Chondrocyte (in vitro differentiated cells): ENCODE measurements at places on chromosomes 2 and 18. TPM values are rescaled to one million over a fixed set of nuclear protein-coding genes. Genes with fewer than 3 reads are reported as not detected.

DNA sequence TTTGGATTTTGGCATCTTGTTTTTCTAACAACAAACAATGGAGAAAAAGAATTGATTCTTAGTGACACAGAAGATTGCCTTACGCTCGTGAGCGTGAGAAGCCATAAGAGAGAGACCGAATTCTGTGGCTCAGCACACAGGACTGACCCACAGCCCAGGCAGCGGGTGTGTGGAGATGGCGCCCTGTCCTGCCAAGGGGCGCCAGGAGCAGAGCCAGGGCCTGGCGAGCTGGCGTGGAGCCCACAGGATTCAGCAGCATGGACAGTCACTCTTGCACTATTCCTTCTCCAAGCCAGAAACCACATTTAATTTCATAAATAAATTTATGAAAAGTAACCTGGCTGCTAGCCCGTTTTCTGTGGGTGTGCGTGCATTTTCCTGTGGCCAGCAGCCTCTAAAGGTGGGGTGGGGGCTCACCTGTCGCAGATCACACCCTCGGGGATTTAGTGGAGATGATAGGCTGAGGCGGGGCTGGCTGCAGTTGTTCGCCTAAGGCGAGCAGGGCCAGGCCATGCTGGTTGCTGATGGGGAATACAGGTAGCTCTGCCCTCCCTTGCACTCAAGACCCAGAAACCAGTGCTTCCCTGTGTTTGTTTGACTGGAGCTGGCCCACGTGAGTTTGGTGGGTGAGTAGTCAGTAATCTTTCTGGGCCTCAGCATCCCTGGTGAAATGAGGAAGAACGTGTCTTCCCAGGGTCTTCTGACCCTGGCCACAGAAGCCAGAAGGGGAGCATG is 46.2 kb downstream of the FAM168B start:
- DNase-seq: no peak

- no peak for DNase-seq
These were observed 14.3 kb downstream of the DSG2 start for GRCh38 chr18:31512203-31512764.

GRCh38 chr2:226213717-226214116 is 585.9 kb downstream of the IRS1 start:
- no peak for DNase-seq

- no peak for DNase-seq
These were observed 7.0 kb upstream of the ZNF407 start for GRCh38 chr18:74590671-74591070.

DSC1 gene
- not detected in 3 replicates for total RNA-seq

- DNase-seq: no peak
These were observed 2.8 kb downstream of the ARID5A start for GRCh38 chr2:96539215-96539920.

DNA sequence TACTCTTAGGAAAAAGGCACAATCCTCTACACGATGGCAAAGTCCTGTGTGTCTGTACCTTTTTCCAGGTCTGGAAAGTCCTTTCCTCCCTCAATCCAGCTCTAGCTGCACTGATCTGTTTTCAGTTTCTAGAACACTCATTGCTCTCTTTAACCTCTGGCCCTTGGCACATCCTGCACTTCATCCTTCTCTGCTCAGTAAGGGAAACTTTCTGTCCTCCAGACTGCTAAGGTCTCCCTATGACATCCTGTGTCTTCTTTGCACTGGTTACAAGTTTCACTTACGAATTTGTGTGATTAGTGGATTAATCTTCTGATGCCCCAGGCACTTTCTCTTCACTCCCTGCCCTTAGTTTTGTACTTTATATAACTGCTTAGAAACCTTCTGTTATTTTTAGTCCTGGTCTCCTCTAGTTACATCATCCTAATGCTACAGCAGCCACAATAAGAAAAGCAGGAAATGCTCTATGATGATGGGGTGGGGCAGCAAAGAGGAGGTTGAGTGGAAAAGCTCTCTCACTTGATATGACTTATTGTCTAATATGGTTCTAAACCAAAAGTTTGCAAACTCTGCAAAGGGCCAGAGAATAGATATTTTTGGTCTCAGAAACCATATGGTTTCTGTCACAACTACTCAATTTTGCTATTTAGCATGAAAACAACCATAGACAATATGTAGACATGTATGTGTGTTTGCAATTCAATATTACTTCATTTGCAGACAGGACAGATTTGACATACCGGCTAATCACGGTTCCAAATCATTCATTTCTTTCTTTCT is 568.2 kb downstream of the THSD7B start:
- DNase-seq: no peak

- DNase-seq: no peak
These were observed 21.1 kb downstream of the RAB1A start for GRCh38 chr2:65108780-65109179.

DNA sequence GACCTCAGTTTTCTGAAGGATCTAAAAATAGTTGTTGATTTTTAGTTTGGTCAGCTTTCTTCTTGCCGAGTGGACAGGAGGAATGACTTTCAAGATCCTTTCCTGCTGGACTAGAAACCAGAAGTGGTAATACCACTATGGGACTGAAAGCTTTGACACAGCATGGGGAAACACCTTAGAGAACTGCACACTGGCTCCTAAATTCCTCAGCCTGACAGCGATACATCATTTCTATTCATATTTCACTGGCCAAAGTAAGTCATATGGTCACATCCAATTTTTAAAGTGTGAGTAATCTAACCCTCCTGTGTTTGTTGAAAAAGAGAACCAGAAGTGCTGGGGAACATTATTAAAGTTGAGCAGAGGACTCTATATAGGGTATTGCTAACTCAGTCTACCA is 244.7 kb upstream of the MMADHC start:
- DNase-seq: no peak

DNA sequence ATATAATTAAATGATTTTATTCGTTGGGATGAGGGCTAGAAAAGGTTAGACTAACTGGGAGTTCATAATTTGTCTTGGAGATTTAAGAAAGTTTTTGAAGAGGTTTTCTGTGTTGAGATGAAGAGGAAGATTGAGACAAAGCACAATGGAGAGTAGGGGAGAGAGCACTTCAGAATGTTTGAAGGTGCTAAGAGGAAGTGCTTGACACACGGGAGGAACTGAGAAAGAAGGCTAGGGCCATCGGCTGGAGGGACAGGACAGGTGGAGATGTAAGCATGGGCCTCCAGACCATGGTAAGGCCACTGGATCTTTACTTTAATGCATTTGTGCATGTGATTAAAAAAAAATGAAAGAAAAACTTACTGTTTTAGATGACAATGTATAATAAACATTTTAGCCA is 31.5 kb downstream of the GREB1L start:
- DNase-seq: no peak

- DNase-seq: no peak
These were observed 16.6 kb downstream of the THAP4 start for GRCh38 chr2:241620419-241620769.

SAG gene
- not detected in 3 replicates for total RNA-seq

SEMA4F gene
- 14.7 to 17.4 TPM (median 16.7 TPM) in 3 replicates for total RNA-seq

GRCh38 chr2:225041851-225042799 is at the start of gene DOCK10:
DOCK10 (minus strand) TSS chr2:225042468; CDS start chr2:225042374, 94 bp downstream.
- peak; percentile 79 for DNase-seq

DNA sequence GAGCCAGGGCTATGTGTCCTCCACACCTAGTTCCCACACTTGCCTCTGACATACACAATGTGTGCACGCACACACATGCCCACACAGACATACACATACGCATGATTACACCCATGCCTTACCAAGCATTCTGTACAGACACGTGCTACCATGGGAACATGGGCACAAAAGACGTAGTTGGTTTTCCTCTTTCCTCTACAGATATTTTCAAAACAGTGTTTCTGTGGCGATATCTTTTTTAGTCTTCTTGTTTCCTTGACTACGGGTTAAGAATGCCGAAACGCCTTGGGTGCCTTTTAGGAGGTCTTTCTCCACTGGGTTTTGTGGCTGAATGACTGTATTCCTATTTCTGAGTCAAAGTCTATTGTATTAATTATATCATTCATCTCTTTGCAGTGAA is 75.5 kb upstream of the SPTBN1 start:
- no peak for DNase-seq

GRCh38 chr2:235044501-235045271 is 92.9 kb downstream of the SH3BP4 start:
- DNase-seq: no peak

DNA sequence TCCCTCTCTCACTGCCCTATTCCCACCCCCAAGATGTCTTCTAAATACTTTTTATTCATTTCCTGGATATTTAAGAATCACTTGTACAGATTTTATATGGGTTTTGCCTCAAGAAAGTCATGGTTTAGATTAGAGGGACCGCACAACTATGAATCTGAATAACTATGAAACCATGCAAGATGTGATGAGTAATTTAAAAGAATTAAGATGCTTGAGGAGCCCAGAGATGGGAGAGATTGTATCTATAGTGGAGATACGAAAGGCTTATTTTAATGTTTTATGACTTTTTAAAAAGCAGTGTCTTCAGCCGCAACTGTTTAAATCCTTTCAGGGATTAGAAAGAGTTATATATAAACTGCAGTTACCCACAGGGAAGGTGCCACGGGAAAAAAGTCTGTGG is 324.1 kb downstream of the LPIN1 start:
- no peak for DNase-seq

- no peak for DNase-seq
These were observed 1.9 kb downstream of the CNGA3 start for GRCh38 chr2:98348066-98348561.

KCNE4 gene
- 7.4 to 23.2 TPM (median 22.3 TPM) in 3 replicates for total RNA-seq

DNA sequence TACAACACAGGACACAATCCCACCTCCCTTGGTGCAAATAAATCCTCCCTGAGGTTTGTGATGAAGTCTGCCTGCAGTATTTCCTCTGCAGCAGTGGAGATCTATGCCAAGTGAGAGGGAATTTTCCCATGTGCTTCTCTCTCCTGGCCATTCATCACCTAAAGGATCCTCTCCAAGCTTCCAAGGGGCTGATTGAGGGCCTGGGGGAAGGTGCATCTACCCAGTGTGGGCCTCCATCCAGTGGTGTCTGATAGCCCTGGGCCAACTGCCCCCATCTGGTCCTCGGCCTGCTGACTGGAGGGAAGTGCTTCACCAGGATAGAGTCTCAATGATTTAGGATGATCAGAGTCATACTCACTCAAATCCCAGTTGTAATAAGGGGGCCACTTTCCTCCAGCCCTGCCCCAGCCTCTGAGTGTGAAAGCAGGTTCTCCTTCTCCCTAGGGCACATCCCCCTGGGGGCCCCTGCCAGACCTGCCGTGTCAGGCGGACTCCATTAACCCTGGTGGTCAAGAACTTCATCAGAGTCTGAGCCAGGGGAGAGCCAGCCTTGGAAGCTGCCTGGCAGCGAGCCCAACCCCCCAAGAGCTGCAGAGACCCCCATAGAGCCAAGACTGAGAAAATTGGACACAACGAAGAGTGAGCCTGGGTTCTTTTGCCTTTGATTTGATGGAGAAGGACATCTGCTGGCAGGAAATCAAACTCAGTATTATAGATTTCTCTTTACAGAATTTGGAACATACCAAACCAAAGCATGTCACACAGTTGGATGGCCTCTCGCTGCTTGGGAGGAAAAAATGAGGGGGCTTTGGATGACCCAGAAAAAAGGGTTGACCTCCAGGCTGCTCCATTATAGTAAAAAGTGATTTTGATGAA is 509.6 kb downstream of the CMPK2 start:
- no peak for DNase-seq

DNA sequence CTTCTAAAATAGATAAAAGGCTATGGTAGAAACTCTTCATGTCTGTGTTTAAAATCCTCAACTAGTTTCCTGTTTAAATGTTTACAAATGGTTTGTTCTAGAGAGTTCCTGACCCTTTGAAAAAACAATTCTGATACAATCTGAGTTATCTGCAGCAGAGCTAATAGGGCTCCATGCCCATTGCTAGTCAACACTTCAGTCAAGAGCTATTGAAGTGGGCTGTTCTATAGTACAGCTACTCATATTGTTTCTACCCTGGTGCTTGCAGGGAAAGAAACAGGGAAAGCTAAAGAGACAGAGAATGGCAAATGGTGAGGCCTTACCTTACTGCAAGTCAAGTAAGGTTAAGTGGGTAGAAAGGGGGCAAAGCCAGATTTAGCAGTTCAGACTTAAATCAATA is 112.3 kb upstream of the CAVIN2 start:
- DNase-seq: no peak

SH2D6 gene
- 0.47 TPM in 1 of 3 replicates, not detected in the others for total RNA-seq

TCF7L1 gene
- 18.9 to 35.0 TPM (median 34.1 TPM) in 3 replicates for total RNA-seq

PSD4 gene
- 5.2 to 5.5 TPM (median 5.2 TPM) in 3 replicates for total RNA-seq

DHRS9 gene
- not detected in 3 replicates for total RNA-seq

BCL2L11 gene
- total RNA-seq: 10.8 to 19.2 TPM (median 11.4 TPM) in 3 replicates

- DNase-seq: no peak
These were observed 351.1 kb downstream of the RND3 start for GRCh38 chr2:150136401-150136800.

DNA sequence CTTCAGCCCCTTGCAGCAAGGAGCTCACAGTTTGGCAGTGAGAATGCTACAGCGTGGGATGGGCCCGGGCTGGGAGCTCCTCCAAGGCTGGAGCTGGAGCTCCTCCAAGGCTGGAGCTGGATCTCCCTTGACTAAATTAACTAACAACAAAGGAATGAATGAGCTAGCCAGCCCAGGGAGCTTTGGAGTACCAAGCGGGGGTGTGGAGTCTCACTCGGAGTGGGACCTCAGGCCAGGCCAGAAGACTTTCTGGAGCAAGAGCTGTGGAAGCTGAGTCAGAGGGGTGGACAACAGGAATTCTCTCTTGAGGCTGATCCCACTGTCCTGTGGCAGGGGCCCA is 244.7 kb upstream of the HS6ST1 start:
- no peak for DNase-seq

- no peak for DNase-seq
These were observed 101.0 kb downstream of the ALPK2 start for GRCh38 chr18:58527952-58528287.

SERPINB4 gene
- total RNA-seq: not detected in 3 replicates

C2orf66 gene
- 0.89 TPM in 1 of 3 replicates, not detected in the others for total RNA-seq

PLCD4 gene
- 4.1 to 8.6 TPM (median 5.0 TPM) in 3 replicates for total RNA-seq

TEX44 gene
- not detected in 3 replicates for total RNA-seq

DNA sequence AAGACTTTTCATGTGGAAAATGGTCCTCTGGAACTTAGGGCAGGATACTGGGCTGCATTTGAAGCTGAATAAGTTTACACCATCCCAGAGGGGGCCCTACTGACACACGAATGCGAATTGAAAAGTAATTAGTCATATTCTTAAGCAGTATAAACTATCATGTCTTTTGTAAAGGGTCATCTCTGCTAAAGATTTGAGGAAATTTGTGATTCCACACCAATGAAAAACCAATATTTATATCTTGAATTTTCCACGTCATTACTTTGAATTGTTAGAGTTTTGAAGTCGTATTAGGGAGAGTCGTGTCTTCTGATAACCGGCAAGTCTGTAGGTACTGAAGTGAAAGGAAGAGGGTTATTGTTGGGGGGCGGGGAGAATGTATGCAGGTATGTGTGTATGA is 4.1 kb upstream of the OTX1 start:
- DNase-seq: no peak

DNA sequence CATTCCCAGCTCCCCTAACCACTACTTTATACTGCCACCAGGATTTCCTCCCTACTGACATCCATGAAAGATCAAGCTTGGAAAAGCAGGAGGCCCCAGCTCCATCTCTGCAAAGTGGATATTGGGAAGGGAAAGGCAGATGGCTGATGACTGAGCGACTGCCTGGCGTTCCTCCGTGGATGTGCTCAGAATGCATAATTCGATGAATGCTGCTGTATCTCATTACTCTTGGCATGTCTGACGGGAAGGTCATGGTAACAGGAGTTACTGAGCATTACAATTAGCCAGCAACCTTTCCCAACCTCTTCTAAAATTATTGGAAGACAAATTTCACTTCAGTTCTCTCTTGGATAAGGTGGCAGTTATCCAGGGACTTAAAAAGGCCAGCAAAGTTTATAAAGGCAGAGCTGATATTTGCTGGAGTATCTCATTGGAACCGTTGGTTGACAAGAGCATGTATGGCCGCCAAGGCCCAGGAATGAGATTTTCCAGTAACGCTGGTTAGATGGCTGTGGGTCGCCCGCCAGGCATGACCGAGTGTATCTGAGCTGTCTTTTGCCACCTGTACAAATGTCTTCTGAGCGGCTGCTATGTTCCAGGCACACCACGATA is 34.5 kb downstream of the KCNE4 start:
- DNase-seq: no peak
